ENCODE measurements at places on chromosomes 6 and 20.

GRCh38 chr6:159646116-159646515 is 46.9 kb downstream of the SOD2 start:
- DNase-seq = no peak

- no peak for DNase-seq
Observed at GRCh38 chr6:157763129-157763903, 59.7 kb upstream of the SNX9 start.

GRCh38 chr6:46116289-46116688 is 13.5 kb upstream of the ENPP4 start:
- DNase-seq = no peak

DNA sequence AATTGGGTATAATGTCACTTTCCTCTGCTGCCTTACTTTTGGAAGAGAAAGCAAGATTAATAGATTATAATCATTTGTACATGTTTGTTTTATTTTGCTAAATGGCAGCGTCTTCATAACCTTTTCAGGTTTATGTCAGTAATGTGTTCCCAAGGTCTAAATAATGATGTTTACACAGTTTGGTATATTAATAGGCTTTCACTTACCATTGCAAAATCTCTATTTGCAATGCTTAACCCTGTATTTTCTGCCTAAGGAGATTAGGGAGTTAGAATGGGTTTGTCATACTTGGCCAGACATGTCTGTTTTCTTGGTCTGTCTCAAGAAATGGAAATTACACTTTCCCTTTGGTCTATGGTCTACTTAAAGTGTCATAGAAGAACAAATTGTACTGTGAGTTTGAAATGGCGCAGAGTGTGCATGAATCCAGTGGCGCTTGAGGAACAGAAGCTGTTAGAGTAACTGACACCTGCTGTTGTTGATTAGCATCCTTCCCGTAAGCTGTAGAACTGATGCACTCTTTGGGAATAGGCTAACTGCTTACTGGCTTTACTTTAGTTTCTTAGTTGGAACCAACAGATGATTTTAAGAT is 261.1 kb downstream of the SAMD5 start:
- no peak for DNase-seq

DNA sequence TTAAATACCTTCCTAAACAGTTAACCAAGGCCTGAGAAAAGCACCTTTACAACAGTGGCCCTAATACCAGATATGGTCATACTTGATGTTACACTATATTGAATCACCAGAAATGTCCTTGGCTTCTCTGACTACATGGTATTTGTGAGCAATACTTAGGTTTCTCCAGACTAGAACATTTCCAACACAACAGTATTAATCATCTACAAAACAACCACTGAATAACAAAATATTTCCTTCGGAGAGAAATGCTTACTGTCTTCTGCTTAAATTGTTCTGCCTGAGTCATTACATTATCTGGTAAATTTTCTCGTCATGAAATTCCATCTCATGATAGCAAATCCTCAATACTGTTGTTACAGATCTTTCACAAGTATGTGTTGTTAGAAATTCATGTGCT is 252.9 kb upstream of the RUNX2 start:
- no peak for DNase-seq

DNA sequence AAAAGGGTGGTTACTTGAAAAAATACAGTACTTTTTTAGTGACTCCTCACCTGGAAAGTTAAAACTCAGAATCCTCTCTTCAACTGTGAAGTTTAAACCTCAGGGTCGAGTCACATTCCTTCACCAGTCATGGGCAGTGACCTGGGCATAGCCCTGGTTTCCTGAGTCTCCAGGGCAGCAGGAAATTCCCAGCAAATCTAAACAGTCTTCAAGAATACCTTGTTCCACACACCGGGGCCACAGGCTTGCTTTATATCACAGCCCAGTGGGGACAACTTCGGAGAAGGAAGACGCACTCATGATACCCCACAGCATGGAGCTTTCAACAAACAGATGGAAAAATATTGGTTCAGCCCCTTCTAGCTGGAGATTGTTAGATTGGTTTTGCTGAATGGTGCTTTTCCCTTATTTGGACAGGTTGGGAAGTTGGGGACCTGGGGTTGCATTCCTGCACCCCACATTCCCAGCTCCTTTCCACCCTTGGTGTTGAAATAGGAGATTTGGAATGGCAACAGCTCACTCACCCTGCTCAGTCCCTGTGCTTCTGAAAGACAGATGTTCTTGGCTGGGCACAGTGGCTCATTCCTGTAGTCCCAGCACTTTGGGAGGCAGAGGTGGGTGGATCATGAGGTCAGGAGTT is 113.0 kb upstream of the TMEM170B start:
- no peak for DNase-seq

All from stimulated activated CD8-positive, alpha-beta memory T cell treated with anti-CD3 and anti-CD28 coated beads, Interleukin-4, amount 100 ng/mL, for 24 hours (primary cell).